GM19239 (cell line): ENCODE measurements at places on chromosomes 5 and 9.

DNA sequence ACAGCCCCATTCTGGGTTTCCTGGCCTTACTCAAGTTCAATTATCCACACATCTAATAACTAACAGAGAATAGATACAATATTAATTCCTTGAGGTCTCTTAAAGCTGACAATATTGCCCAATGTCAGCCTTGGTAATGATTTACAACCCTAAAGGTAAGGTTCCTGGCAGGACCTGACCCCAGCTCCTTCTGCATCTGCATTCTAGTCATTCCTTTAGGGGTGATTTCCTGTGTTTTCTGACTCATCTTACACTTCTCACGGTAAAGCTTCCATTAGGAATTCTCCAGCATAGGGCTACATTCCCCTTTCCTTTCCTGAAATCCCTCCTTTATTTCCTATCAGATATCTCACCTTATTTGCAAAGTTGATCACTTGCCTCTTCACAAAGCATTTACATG lies 9.3 kb downstream of the HAVCR1 start:
- no peak for DNase-seq

DNA sequence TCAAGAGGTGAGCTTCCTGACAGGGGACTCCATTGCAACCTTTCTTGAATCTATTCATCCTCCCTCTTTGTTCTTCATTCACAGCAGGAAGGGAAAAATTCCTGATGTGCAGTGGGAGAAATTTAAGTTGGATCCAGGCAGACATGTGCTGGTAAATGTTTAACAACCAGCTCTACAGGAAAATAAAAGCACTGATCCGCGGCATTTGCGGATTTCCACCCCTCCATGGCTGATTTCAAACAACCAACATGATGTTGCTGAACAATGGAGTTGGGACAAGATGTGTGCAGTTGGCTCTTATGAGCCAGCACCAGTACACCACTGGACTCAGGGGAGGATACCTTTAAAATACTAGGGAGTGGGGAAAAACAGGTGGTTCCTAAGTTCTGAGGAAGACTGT lies 47.0 kb downstream of the SPRY4 start:
- no peak for DNase-seq

DNA sequence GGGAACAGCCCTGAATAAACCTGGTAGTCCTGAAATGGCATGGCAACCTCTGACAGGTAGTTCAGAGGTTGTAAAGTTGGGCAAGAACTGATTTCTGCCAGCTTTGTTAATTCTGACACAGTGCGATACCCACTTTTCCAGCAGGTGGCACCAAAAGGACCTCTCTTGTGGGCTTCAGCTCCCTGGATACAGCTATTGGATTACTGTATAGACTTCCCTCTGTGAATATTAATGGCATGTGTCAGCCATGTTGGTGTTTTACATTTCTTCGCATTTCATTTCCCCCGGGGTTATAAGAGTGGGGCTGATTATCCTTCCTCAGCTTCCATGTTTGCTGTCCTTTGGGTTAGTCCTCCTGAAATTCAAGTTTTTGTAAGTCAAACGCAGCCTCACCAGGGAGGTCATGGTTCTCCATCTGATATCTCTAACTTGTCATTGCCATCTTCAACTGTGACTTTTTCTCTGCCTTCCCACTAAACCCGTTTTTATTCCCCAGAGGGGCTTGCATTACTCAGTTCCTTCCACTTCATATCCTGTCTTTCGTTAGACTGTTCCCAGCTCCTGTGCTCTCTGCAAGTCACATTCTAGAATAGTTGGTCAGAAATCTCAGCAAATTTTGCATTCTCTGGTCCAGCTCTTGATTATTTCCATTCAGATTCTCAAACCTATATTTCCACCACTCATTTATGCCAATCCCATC lies 135.6 kb downstream of the LIFR start:
- peak; percentile 27 for DNase-seq

DNA sequence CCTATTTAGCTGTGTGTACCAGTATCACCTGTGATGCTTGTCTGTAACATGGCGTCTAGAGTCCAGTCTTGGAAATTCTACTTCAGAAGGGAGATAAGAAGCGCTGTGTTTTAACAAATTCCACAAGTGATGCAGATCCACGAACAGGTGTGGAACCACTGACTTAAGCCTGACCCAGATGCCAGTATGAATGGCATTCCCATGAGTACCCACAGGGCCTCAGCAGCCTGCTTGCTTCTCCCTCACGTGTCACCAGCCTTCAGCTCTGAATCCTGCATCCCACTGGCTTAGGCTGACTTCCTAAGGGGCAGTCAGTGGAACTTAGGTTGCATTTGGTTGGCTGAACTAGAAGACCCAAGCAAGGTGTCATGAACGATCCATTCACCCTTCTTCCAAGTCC lies 8.5 kb upstream of the DENND1A start:
- DNase-seq, result no peak

DNA sequence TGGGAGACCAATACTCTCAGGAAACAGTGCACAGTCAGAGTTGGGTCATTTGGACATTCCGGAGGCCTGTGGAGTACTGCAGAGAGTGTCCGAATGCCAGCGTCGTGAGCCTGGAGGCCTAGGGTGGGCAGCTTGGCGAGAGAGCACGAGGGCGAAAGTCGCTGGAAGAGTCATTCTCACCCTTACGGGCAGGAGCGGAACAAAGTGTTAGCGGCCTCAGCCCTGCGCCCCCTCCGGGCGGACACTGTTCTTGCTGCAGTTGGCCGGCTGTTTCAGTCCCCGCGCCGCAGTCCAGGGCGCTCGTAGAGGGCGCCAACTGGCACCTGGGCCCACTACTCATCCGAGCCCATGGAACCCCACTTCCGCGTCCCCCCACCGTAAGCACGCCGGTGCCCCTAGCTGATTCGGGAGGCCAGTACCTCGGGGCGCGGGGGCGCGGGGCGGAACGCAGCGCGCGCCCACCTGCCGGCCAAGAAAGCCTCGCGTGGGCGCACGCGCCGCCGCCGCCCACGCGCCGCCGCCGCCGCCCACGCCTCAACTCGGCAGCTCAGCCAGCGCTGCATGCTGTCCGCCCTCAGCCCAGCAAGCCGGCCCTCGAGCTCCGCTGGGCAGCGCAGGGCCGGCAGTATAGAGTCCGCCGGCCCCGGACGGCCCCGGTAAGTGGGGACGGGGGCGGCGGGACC lies 99.7 kb upstream of the CCL21 start:
- no peak for DNase-seq

GRCh38 chr5:141969783-141970771 lies 1.2 kb downstream of the RNF14 start:
- DNase-seq, result peak; percentile 61

- no peak for DNase-seq
These were observed 27.1 kb upstream of the LPAR1 start for GRCh38 chr9:111065414-111065813.

DNA sequence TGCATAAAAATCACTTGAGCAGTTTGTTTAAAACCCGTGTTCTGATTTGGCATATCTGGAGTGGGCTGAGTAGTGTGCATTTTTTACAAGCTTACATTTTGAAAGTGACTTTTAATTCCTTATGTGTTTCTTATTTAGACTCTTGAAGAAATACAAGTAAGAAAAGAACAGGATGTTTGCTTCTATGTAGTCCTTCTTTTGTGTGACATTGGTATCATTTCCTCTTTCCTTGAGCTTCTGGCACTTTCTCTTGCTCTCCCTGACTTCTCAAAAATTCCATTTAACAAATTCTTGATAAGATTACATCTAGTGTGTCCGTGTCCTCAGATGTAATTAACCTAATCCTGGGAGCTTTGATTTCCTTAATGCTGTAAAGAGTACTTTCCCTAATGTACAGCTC lies 12.5 kb downstream of the GARNL3 start:
- no peak for DNase-seq

GRCh38 chr9:37034938-37035647 lies 1.0 kb upstream of the PAX5 start:
- no peak for DNase-seq

- no peak for DNase-seq
These were observed 139.3 kb upstream of the IER5L start for GRCh38 chr9:129317179-129318011.

DNA sequence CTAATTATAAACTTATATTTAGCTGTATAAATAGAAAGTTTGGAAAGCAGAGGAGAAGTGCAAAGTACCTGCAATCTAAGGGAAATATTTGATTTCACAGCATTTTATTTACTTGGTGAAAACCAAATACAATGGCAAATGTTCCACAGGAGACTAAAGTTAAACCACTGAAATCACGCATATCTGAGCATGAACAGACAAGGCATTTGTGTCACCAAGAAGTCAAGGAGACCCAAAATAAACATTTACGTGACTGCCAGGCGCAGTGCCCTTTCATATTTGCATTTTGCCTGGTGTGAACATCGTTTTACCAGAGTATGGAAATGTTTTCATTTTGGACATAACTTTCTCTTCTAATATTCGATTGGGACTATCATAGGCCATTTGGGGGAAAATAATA lies 20.6 kb downstream of the UGCG start:
- DNase-seq, result no peak

DNA sequence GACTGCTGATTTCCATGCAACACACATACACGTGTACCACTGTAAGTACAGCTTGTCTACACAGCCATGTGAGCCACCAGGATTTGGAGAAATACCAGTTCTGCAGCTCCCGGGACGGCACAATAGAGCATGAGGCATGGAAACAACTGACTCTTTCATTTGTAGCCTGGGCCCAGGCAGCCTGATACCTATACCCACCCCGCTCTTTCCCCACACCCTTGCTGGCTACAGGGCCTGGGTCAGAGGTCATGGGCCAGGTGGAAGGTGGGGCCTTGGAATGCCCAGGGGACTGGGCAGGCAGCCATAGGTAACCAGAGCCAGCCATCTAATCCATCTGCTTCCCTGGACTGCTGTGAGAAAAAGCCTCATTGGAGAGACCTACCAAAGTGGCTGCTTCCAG lies 39.0 kb upstream of the ZSWIM6 start:
- DNase-seq, result no peak

DNA sequence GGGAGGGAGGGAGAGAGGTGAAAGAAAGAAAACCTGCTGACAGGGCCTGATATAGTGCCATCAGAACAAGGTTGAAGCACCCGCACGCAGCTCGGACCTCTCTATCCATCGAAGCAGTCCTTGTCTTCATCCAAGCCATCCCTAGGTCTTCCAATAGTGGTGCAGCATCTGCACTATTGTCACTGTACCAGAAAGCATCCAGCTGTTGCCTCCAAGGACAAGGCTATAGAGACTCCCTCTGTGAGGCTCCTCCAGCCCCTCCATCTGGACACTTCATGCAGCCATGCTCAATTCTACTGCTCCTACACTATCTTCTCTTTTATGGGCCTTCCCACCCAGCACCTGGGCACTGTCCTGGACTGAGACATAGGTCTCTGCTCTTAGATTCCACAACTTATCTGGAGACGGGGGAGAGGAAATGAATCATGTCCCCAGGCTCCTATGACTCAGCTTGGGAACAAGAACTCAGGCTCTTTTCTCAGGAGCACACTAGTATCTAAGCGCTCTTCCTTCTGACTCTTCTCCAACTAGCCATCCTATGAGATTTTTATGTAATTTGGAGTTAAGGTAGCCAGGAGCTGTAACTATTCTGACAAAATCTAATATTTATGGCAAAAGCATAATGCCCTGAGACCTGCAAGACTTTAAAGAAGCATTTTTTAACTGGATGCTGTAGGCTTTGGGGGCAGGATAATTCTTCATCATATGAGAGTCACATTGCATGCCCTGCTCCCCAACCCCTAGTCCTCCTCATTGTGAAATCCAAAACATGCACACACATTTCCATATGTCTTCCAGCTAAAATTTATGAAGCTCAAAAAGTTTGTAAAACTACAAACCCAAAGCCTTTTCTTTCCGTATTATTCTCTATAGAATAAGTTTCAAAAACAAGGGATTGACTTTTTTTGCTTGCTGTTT lies 446.8 kb downstream of the CCDC171 start:
- no peak for DNase-seq

DNA sequence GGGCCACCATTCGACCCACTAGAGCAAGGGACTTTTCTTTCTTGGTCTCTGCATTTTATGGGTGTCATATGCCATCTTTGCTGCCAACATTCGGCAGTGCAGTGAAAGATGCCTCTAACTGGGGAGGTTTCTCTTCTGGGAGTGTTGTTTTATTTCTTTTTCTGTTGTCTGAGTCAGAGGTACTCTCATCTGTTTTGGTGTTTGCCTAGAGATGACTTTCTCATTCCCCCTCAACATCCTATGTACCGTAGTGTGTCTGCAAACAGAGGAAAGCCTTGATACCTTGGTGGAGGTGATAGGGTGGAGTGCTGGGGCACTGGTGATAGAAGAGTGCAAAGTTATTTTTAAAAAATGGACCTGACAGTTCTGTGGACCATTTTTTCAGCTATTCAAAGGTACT lies 182.1 kb downstream of the ARHGAP26 start:
- no peak for DNase-seq

- no peak for DNase-seq
These were observed 17.6 kb upstream of the AGGF1 start for GRCh38 chr5:77012601-77013000.

DNA sequence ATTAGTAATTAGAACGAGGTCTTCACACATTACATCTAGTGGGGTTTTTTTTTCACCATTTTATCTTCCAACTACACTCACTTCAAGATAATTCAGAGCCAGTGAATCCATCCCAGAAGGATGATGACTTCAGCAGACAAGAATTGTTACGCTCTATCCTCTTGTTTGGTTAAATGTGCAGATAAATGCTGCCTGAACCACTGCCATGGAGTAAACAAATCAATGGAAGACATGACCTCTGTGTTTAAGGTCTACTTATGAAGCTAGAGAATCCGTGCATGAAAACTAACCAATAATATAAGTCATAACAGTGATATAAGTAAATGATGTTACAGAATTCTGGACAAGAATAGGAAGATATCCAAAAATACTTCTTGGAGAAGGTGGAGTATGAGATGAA lies 602.6 kb downstream of the TLR4 start:
- no peak for DNase-seq

GRCh38 chr5:109387408-109387974 lies 22.3 kb downstream of the PJA2 start:
- no peak for DNase-seq

DNA sequence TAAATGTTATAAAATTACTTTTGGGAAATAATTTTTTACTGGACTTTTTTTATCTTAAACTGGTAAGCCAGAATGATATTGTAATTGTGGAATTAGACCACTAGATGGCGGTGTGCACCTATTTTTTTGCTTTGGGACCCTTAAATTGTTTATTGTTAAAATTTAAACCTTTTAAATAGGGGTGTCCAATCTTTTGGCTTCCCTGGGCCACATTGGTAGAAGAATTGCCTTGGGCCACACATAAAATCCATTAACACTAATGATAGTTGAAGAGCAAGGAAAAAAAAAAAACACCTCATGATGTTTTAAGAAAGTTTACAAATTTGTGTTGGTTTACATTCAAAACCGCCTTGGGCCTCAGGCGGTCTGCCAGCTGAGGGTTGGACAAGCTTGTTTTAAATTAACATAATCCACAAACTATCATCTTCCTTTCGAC lies 28.4 kb upstream of the GADD45G start:
- no peak for DNase-seq
